ENCODE measurements at places on chromosomes 2 and 18.

DNA sequence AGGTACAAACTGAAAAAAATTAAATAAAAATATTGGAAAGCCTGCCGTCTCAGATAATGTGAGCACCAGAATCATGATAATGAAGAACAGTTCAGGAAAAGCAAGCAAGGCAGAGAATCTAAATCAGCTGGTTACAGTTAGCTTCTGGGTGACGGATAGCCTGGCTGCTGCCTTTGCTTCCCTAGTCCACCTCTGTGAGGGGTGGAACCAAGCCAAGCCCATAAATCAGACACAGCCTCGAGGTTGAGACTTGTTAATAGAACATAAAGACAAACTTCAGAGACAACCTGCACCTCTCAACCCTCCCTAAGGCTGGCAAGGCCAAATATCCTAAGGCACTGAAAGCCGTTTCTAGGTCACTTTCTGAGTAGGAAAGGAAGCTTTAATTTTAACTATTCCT, 334.7 kb upstream of the SLC39A10 start:
- no peak for DNase-seq

DNA sequence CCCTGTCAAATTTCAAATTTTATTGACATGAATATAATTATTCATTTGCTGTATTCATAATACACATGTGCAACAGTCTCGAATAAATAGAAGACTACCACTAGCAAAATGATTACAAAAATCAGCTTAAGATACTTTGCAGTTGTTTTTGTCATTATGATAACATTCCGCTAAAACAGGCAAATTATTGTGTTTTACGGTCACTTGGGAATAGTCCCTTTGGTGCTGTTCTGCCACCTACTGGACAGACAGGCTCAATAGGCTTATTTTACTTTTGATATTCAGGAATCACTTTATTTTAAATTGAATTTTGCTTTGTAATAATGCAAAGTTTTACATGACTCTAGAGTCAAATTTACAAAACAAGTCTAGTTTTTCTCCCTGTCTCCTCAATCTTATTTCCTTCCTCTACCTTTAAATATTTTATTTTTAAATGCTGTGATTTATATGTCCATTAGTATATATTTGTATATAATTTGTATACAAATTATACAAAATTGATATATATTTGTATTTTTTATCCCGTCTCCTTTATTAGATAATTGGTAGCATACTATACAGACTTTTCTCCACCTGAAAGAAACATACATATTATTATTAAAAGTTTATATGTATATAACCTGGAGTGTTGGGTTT, 456.3 kb downstream of the DLGAP1 start:
- no peak for DNase-seq

- no peak for DNase-seq
Observed at GRCh38 chr2:75603477-75603876, 42.7 kb upstream of the EVA1A start.

- no peak for DNase-seq
Observed at GRCh38 chr18:76544511-76545345, 49.7 kb upstream of the ZNF516 start.

GRCh38 chr18:62396967-62397366, 71.9 kb downstream of the TNFRSF11A start:
- no peak for DNase-seq

DNA sequence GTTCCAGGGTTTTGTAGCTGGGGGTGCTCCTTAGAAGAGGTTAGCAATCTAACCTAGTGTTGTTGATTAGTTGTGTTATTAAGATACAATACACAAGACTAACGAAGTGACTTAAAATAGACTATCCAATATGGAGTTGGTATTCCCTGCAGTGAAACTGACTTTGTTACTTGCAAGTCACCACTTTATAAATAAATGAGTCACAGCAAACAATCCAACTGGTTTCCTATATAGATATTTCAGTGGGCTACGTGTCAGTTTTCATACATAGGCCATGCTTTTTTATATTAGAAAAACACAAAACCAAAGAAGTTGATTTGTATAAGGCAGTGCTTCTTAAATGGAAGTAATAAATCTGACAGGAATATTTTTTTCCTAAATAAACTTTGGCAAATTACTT, 274.0 kb downstream of the CAMKMT start:
- DNase-seq = no peak

GRCh38 chr2:149221898-149222297, 108.5 kb upstream of the LYPD6 start:
- no peak for DNase-seq

- DNase-seq = no peak
Observed at GRCh38 chr2:195003881-195004471, 653.0 kb upstream of the SLC39A10 start.

GRCh38 chr18:78979056-78979729, 425 bp upstream of the SALL3 start:
- no peak for DNase-seq
